ENCODE measurements at places on chromosomes 4 and X.
A peak's percentile ranks its signal among the peaks of the same experiment; 100 is the strongest.

GRCh38 chr4:136562834-136563233, 969.5 kb downstream of the PCDH18 start:
- no peak for DNase-seq

- DNase-seq = no peak
Observed at GRCh38 chr4:80806472-80806871, 224.0 kb upstream of the BMP3 start.

- no peak for DNase-seq
Observed at GRCh38 chr4:163536091-163536490, 41.6 kb downstream of the TMA16 start.

DNA sequence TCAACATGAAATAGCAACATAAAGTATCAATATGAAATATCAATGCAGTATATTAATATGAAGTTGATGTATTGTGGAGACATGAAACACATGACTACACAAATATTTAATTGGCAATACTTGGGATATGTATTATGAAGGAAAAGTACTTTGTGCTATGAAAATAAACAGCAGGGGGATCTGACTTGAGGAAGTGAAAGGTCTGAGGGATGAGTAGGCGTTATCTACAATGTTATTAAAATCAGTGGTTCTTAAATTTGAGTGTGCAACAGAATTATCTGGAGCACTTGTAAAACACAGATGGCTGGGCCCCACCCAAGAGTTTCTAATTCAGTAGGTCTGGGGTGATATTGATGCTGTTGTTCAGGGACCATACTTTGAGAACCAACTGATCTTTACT, 27.4 kb upstream of the ARX start:
- DNase-seq = no peak

DNA sequence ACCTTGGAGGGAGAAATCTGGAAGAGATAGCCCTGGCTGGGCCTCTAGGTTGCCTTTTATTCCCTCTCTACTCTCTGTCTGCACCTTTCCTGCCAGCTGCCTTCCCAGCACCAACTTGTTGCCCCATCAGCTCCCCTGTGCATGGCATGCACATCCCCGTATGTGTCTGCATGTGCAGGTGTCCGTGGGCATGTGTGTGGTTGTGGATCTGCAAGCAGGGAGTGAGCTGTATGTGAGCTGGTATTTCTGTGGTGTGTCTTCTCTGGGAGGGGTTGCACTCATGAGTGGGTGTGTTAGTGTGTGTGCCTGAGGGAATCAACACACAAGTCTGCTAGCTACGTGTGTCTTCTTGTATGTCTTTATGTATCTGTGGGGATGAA, 9.9 kb downstream of the L1CAM start:
- no peak for DNase-seq

GRCh38 chr4:119493886-119494285, 134.7 kb downstream of the PDE5A start:
- DNase-seq = no peak

DNA sequence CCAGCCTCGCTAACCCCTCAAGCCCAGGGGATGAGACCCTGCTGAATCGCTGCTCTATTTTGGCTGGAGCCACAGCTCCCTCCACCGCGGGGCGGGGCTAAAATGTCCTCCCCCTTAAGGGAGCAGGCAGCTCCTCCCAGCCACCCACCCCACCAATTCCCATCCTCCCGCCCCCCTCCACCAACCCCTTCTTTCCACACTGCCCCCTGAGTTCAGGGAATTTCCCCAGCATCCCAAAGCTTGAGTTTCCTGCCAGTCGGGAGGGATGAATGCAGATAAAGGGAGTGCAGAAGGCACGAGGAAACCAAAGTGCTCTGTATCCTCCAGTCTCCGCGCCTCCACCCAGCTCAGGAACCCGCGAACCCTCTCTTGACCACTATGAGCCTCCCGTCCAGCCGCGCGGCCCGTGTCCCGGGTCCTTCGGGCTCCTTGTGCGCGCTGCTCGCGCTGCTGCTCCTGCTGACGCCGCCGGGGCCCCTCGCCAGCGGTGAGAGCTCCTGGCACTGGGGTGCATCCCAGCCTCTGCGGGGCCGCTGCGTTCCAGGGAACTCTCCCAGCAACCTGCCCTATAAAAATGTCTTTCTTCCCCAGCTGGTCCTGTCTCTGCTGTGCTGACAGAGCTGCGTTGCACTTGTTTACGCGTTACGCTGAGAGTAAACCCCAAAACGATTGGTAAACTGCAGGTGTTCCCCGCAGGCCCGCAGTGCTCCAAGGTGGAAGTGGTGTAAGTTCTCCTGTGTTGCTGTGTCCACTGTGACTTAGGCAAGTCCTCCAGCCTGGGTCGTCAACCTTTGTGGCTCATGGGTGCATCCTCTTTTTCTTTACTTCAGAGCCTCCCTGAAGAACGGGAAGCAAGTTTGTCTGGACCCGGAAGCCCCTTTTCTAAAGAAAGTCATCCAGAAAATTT, at the start of gene CXCL6:
Gene CXCL6 (plus strand): TSS at position 306 of the 907 bp plus-strand sequence. CDS start 73 bp downstream, at position 379.
- no peak for DNase-seq

- DNase-seq = no peak
Observed at GRCh38 chr4:109944591-109944990, 31.9 kb downstream of the EGF start.

- no peak for DNase-seq
Observed at GRCh38 chrX:111355523-111356115, 56.4 kb downstream of the DCX start.

GRCh38 chr4:182297659-182298058, 54.5 kb downstream of the TENM3 start:
- DNase-seq = no peak

- no peak for DNase-seq
Observed at GRCh38 chr4:150816491-150816890, 198.6 kb downstream of the LRBA start.

DNA sequence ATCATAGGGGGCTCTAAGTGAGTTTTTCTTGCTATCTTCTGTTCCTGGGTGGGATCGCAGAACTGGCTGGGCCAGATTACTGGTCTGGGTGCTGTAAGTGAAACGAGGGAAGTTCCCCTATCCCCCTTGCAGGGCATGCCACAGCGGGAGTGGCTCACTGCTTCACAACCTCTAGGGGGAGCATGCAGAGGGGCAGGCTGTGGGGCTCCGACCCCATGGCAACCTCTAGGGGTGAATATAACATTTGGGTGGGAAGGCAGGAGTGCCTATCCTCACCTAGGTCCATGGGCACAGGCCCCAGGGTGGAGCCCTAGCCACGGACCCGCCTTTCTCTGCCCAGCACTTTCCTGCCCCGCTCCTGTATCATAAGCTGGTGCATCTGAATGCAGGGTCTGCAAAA, 1.7 kb upstream of the RRAGB start:
- no peak for DNase-seq

GRCh38 chr4:164501074-164501473, 252.9 kb upstream of the SMIM31 start:
- no peak for DNase-seq

DNA sequence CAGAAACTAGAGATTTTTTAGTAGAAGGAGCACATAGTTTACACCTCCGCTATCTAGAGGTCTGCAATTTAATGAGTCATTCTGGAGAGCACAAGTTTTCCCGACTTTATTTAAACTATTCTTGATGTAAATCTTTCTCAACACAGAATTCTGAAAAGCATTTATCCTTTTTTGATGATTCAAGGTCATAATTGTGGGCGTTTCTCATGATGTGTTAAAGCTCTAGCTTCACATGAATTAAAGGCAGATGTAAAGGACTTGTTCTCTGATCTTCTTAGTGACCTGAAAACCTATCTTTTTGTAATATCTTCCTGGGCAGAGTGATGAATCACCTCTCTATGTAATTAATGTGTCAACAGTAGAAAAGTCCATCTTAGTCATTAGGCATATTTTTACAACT, 128.8 kb downstream of the COMMD8 start:
- DNase-seq = peak; percentile 27

DNA sequence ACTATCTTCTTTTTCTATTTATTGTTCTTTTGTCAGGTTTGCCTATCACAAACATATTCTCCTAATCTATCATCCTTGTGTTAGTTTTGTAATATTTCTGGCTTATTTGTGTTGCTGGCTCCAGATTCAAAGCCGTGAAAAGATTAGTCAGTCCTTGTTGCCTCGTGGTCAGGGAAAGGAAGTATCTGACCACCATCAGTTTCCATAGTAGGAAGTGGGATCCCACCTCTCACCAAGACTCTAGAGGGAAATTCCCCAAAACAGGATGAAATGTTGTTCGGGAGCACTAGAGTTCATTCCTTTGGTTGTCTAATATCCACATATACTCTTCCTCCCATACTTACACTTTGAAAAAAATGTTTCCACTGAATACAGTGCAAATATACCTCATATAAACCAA, 131.0 kb upstream of the HUWE1 start:
- no peak for DNase-seq

- DNase-seq = no peak
Observed at GRCh38 chr4:122959441-122959840, 37.0 kb upstream of the NUDT6 start.

Measured in Panc1 (cell line).